Activated gamma-delta T cell treated with Interleukin-2 at 50 U/mL for 16 hours (primary cell): ENCODE measurements at places on chromosomes 16 and 17.

- DNase-seq: no peak
These were observed 918 bp upstream of the MRM1 start for GRCh38 chr17:36600465-36600864.

DNA sequence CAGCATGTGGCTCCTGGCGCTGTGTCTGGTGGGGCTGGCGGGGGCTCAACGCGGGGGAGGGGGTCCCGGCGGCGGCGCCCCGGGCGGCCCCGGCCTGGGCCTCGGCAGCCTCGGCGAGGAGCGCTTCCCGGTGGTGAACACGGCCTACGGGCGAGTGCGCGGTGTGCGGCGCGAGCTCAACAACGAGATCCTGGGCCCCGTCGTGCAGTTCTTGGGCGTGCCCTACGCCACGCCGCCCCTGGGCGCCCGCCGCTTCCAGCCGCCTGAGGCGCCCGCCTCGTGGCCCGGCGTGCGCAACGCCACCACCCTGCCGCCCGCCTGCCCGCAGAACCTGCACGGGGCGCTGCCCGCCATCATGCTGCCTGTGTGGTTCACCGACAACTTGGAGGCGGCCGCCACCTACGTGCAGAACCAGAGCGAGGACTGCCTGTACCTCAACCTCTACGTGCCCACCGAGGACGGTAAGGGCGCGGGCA is 645 bp downstream of the NLGN2 start:
- DNase-seq: peak; percentile 26

DNA sequence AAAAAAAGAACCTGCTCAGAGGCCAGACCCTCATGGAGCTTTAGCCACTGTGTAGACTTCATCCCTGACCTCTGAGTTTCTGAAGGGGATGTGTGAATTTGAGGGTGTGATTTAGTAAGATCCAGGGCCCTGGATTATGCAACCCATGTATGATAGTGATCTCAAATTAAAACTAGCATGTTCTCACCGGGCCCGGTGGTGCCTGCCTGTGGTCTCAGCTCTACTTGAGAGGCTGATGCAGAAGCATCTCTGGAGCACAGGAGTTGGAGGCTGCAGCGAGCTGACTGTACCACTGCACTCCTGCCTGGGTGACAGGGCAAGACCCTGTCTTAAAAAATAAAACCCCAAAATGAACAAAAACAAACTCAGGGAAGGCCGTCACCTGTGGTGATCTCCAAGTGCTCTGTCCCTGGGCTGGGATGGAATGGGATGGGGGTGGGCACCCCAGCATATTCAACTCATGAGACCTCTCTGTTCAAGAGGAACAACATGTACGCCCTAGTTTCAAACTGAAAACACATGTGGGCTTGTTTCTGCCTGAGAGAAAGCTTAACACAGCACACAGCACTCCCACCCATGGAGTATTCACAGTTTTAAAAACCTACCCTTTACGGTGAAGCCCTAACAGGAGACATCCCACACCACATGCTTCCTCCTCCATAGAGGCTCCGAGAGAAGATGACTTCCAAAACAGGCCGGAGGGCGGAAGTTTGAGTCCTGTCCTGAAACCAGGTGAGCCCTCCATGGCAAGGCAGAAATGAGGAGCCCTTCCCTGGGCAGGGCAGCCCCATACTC is 30.1 kb downstream of the GNPTG start:
- no peak for DNase-seq

- DNase-seq: no peak
These were observed 48.4 kb upstream of the CRYM start for GRCh38 chr16:21326459-21326858.

- no peak for DNase-seq
These were observed 96.3 kb upstream of the RCVRN start for GRCh38 chr17:10001306-10001873.

GRCh38 chr17:75542229-75542628 is 16.7 kb downstream of the LLGL2 start:
- no peak for DNase-seq

DNA sequence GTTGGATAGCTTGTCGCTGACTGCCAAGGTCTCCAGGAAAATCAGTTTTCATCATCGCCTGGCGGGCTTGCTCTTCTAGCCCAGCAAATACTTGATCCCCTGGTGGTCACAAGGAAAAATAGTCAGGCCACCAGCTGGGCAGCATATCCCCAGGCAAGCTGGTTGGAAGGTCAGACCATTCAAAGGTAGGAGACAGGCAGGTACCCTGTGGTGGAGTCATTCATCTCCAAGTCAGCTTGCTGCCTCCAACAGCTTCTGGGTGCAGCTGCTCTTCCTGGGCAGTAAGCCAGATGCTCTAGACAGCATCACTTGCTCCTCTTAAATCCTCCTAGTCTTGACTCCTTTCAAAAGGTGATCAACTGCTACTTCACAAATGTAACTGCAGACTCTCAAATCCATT is 16.0 kb downstream of the ZNF821 start:
- DNase-seq: no peak

- DNase-seq: no peak
These were observed 12.8 kb upstream of the RAB11FIP4 start for GRCh38 chr17:31378638-31379037.

GRCh38 chr17:73320601-73321264 is 8.9 kb upstream of the CDC42EP4 start:
- DNase-seq: no peak

- DNase-seq: no peak
These were observed 23.3 kb upstream of the CCL1 start for GRCh38 chr17:34386343-34386696.

GRCh38 chr16:3752984-3753383 is 35.7 kb upstream of the TRAP1 start:
- no peak for DNase-seq

DNA sequence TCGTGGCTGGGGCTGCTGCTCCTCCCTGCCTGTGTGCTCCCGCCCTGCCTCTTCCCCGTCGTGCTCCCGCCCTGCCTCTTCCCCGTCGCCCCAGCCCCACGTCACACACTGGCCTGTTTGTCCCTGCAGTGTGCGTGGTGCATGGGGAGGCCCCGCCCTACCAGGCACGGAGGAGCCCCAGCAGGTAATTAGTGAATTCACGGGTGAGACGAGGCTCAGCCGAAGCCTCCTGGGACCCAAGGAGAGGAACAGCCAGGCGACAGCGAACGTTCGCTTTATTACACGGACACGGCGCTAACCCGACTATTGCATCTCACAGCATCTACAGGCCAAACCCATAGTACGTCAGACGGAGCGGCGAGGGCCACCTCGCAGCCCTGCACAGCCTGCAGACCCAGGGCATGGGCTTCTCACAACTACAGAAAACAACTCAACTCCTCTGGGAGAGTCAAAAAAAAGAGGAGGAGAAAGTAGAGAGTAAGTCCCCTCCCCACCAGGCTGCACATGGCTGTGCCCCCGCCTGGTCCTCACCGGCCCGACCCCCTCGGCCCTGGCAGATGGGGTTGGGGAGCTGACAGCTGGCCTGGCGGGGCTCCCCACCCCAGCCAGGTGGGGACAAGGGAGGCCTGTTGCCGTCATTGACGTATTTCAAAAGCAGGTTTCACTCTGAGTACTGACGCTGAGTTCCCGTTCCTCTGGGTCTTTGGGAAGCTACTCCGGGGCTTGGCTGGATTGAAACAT is 4.3 kb upstream of the PABPN1L start:
- DNase-seq: no peak

- no peak for DNase-seq
These were observed 32.8 kb upstream of the MNT start for GRCh38 chr17:2433696-2434095.

DNA sequence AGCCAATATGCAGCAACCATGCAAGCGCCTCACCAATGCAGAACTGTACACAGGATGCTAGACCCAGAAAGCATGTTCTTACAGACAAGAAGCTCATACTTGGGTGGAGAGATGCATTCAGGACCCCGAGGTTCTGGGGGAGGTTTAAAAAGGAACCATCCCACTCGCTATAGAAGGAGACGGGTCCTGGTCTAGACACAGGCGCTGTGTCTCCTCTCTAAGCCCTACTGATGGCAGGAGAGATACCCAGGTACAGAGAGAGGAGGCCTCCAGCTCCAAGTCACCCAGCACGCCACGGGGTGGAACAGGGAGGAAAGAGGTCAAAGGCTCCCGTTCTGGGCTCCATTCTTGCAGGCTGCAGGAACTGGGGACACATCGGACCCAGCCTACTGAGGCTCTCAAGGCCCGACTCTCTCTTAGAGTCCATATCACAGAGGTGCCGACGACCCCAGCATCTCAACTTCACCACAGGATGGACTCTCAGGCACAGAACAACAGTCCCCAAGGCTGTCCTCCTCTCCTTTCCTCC is 28.0 kb downstream of the SRCIN1 start:
- no peak for DNase-seq

DNA sequence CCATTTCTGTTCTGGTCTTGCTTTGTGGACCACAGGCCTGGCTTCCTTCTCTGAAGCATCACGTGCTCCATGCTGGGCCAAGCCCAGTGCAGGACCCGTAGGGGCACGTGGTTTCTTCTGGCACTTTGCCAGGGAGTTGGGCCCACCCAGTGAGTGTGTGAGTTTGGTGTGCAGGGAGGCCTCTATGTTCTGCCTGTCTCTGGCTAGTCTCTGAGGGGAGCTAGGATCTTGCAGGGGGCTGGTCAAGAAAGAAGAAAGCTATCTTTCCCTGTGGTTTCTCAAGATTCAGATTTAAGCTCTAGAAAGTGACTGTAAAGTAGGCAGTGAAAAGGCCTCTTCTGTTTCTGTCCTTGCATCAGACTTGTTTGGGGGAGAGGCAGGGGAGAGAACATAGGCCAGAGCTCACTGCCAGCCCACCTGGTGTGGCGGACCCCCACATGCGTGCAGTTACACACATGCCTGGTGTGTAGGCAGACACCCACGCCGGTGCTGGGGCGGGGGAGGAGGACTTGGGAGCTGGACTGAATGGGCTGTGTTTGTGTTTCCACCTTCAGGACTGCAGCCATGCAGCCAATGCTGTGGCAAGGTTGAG is 11.8 kb downstream of the LASP1 start:
- DNase-seq: no peak

DNA sequence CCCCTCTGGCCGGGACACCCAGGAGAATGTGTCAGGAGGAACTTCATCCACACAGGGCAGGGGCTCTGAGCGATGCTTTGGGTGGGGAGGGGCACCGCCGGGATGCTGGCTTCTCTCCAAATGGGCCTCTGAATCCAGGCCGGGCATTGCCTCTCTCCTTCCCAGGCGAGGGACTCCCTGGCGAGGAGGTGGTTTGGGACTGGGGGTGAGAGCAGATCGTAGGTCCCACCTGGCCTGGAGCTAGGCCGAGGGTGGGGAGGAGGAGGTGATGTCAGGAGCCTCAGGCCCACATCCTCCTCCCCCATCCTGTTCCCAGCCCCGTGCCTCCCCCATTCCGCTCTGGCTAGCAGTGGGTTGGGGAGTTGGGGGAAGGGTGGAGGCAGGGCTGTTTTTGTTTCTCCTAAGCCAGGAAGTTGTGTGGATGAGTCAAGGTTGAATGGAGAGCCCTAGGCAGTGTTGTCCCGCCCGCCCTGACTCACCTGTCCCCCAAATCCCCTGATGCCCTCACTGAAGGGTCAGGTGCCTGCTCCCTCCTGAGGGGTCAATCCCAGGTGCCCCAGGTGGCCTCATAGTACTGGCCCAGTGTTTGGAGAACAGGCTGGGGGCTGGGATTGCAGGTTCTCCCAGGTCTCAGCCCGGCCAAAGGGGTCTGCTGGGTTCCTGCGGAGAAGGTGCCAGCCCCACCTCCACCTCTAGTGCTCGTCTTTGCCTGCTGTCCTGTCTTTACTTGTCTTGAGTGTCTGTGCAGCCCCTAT is 2.8 kb downstream of the GRB7 start:
- no peak for DNase-seq
